IPS-NIHi11 (cell line): ENCODE measurements at places on chromosomes 5 and 9.

GRCh38 chr9:120688758-120689157, 25.5 kb downstream of the MEGF9 start:
- DNase-seq, result no peak

GRCh38 chr9:115157245-115157674, 39.3 kb upstream of the TNC start:
- no peak for DNase-seq

DNA sequence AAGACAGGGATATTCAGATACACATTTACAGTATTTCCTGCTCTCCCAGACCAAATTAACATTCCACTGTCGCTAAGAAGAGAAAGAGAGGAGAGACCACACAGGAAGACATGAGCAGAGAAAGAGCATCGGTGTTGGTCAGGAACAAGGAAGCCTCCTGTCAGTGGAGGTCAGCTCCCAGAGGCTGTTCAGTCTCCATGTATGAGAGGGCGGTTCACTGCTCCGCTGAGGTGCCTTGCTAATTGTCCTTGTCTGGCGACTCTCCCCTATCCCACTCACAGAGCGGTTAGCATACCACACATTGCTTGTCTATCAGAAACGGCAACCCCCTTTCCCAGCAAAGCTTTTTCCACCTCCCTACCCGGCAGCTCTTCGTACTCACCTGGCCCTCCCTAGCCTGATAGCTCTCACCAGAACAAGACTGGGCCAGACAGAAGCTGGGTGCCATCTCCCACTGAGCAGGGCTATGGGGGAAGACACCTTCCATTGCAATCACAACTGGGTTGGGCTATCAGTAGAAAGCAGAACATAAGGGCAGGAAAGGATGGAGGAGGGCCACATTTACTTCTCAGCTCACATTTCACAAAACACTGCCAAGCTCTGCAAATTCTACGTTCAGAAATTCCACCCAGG, 58.6 kb upstream of the LMNB1 start:
- peak; percentile 55 for DNase-seq

DNA sequence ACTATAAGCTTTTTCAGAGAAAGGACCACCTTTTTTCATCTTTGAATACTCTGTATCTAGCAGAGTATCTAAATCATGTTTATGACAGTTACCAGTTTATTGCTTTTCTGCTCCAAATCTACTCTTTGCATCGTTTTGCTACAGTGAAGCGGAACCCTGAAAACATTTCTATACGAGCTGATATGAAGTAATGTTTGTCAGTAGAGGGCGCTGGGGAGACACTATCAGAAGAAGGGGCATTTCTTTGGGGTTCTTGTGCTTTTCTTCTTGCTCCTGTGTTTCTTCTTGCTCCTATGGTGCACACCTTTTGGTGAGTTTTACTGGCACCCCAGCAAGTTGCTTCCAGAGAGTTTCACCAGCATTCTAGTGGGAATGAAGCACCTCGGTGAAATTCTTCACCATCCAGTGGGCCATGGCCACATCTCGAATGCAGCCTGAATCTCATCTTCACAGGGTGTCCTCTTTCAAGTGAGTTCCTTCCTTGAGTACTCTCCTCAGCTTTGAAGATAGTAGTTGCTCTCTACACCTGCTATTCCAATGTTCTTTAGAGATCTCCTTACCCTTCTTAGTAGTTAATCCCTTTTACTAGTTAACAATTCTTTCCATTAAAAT, 98.4 kb downstream of the FGF1 start:
- DNase-seq, result peak; percentile 51

DNA sequence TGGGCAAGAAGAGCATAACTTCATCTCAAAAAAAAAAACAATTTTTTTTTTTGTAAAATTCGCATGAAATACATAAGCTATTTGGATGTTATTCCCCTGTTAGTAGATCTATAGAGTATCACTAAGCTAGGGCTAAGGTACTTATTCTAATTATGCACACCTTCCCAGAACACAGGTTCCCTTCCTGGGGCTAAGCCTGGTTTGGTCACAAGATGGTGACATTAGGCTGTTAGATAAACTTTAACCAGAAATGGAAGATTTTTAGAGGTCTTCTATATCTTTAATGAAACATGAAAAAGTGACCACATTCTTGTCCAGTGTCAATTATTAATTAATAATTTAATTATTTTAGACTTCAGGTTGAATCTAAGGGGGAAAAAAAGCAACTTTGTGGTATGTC, 433.5 kb downstream of the CDH18 start:
- DNase-seq, result no peak

DNA sequence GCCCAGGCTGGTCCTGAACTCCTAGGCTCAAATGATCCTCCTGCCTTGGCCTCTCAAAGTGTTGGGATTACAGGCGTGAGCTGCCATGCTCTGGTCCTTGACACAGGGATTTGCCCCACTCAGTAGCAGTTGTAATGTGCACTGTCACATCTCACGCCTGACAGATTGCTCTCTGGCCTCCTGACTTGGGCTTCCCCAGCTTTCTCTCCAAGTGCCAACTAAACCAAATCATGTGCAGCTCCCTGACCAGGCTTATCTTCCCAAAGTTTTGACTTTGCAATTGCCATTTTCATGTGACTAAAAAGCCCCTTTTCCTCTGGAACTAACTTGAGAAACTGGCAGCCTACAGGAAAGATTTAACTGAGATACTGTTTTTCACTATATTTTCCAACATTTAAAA, 10.7 kb downstream of the RPL26L1 start:
- no peak for DNase-seq
